ENCODE measurements at places on chromosomes 5 and 9. TPM values are rescaled to one million over a fixed set of nuclear protein-coding genes. Genes with fewer than 3 reads are reported as not detected.
A peak's percentile ranks its signal among the peaks of the same experiment; 100 is the strongest.

The PSAT1 gene
- 6.3 TPM for polyA plus RNA-seq

The TAS2R1 gene
- polyA plus RNA-seq: 0.17 TPM

The CDC20B gene
- not detected for polyA plus RNA-seq

The WDR38 gene
- not detected for polyA plus RNA-seq

The CNTRL gene
- polyA plus RNA-seq: 20.2 TPM

The GARNL3 gene
- polyA plus RNA-seq: 4.2 TPM

The TNFSF8 gene
- polyA plus RNA-seq: 16.0 TPM

The SLC23A1 gene
- polyA plus RNA-seq: 0.87 TPM

The FREM1 gene
- polyA plus RNA-seq: 0.26 TPM

The SMIM33 gene
- 0.03 TPM for polyA plus RNA-seq

The ROPN1L gene
- polyA plus RNA-seq: 7.7 TPM

GRCh38 chr5:166625210-166625865 lies 1666.1 kb upstream of the WWC1 start:
- no peak for DNase-seq

- DNase-seq: no peak
These were observed 661 bp downstream of the PDCL start for GRCh38 chr9:122827761-122828093.

GRCh38 chr5:14173377-14174229 lies 30.5 kb downstream of the TRIO start:
- no peak for DNase-seq

DNA sequence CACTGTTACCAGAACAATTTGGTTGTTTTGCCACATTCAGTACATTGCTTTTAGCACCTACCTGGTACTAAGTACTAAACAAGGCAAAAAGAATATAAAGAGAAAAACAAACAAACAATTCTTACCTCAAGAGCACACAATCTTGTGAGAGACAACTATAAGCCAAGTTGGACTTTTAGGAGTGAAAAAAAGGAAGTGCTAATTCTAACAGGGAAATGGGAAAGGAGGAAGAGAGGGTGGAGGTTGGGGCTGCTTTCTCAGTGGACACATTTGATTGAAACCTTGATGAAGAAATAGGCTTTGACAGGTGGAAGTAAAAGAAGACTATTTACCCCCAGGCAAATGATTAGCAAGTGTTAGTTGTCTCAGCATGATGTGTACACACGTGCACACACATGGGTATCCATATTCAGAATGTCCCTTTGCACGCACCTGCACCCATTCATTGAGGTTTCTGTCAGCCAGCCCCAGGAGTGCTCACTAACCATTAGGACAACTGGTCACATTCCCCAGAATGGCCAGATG lies 302.6 kb downstream of the ACTL7B start:
- DNase-seq: no peak

DNA sequence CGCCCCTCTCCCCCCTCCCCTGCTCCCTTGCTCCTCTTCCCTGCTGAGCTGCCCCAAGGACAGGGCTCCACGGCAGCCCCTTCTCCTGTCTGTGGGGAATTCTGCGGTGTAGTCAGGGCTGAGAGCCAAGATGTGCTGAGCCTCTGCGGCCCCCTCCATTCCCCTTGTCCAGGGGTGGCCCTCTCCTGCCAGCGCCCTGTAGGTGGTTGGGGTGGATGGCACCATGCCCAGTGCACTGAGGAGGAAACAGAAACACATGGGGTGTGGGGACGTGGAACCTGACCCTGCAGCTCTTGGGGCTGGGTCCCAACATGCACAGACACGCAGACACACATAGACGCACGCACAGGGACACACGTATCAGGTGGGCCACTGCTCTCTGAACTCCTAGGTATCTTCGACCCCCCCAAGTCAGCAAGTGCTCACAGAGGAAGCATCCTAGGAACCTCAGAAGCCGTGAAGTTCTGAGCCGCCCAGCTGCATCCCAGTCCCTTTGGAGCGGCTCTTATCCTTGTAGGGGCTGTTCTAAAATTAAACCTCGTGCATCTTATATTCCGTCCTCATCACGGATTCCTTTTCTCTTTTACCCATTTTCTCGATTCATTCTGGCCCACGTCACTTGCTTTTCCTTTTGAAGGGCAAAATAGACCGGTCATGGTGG lies 64.8 kb downstream of the HMCN2 start:
- no peak for DNase-seq

- no peak for DNase-seq
These were observed 159.7 kb downstream of the TLE1 start for GRCh38 chr9:81529556-81530193.

GRCh38 chr5:175363300-175363699 lies 80.7 kb downstream of the DRD1 start:
- DNase-seq: no peak

DNA sequence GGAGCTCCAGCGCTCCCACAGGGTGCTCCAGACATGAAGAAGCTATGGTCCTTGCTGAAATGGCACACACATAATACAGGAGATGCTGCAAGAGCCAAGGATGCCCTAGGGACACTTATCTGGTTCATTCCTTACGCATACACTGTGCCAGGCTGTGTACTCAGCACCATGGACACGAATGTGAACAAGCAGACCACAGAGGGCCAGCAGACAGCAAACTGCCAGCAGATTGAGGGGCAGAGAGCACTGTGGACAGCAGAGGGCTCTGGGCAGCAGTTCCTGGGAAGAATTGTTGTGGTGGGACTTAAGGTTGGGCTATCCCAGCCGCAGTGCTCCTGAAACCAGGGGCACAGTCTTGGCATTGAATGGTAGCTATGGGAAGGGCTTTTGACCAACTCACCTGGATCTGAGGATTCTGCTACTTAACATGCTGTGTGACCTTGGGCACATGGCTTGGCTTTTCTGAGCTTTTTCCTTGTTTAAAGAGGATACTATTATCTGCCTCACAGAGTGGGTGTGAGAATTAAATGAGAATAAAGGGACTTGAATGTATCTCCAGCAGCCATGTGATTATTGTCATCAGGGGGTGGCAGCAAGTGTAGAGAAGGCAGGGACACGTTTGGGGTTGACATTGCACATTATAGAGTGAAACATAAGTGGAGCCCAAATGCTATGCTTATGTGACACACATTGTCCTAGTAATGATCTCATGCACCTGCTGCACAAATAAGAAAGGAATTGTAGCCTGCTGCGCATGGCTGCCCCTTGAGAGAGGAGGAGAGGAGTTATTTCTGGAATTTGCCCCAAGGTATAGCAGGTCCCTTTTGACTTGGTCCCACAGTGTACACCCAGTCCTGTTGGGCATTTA lies 30.1 kb downstream of the PPARGC1B start:
- peak; percentile 50 for DNase-seq

GRCh38 chr9:102911185-102911584 lies 83.9 kb upstream of the CYLC2 start:
- no peak for DNase-seq

DNA sequence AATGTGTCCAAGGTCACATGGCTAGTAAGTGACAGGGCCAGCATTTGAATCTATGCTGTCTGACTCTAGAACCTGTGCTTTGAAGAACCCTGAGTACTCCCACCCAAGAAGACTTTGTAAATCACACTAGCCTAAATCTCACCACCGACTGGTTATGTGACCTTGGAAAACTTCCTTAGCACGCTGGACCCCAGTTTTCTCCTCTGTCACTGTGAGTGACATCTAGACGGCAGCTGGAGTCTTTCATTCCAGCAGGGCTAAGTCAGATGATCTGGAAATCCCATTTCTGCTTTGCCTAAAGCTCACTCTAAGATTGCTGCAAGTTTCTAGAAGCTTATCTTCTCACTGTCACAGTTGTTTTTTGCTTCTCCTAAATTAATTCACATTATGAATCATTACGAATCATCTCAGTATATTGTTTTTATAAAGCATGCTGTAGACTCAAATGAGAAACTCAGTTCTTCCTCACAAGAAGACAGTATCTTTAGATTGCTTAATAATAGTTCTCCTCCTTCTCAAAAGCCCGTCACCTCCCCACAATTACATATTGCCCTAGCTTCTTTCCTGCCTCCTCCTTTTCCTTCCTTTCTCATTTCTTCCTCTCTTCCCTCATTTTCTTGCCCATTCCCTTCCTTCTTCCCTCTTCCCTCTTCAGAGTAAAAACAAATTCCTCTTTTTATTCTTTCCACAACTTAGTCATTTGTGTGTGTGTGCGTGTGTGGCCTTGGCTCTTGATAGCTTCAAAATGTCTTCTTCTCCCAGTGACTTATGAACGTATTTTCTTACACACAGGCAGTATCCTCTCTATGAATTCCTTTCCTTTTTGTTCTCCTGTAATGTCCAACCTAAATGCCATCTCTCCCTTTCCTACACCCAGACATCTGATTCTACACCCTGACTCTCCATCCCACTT lies 16.8 kb downstream of the ALDOB start:
- DNase-seq: no peak

- DNase-seq: no peak
These were observed 243.1 kb downstream of the DENND1A start for GRCh38 chr9:123686829-123687192.

DNA sequence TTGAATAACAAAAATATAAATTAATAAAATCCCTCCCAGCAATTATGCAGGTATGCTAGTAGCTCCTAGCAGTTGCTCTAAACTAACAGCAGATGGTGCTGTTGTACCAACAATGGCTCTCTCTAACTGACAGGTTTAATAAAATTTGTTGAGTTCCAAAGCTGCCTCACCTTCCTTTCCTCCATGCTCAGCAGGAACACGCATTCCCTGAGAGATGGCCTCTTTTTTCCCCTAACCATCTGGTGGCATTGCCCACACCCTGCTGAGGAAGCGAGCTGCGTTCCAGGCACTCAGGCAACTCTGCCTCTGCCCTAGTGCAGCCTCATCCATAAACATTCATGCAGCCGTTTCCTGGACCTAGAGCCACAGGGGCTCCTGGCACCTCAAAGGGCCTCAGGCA lies 106.2 kb downstream of the KLHL3 start:
- no peak for DNase-seq

DNA sequence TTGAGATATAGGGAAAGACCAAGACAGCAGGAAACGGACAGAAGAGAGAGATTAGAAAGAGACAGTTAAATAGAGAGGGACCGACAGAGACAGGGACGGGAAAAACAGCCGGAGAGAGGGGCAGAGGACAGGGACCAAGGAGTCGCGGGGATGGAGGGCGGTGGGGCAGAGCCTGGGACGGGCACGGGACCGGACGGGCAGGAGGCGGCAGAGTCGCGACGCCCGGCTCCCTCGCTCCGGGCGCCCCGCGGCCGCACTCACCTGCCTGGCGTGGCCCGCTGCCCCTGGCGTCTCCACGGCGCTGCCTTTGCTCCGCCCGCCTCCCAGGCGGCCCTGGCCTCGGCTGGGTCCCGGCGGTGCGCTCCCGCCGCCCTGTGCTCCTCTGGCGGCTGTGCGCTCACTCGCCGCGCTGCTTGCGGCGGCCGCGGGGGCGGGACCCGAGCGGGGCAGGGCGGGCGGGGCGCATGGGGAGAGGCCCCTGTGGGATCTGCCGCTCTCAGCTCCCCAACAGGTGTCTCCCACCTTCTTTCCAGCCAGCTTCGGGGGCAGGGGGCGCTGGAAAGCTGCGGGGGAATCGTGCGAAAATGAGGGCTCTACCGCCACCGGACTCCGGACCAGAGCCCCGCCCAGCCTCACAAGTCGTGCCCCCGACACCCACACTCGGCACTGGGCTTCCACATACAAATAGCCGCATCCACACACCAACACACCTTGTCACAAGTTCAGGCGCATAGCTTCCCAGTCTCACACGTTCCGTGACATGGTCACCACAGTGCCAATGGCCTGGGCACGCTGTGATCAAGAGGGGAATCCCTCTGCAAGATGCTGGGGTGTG lies at the start of gene ARID3C:
ARID3C (minus strand) TSS at position 411 of the 835 bp plus-strand sequence. CDS start 1,052 bp downstream, outside the sequence.
- no peak for DNase-seq

DNA sequence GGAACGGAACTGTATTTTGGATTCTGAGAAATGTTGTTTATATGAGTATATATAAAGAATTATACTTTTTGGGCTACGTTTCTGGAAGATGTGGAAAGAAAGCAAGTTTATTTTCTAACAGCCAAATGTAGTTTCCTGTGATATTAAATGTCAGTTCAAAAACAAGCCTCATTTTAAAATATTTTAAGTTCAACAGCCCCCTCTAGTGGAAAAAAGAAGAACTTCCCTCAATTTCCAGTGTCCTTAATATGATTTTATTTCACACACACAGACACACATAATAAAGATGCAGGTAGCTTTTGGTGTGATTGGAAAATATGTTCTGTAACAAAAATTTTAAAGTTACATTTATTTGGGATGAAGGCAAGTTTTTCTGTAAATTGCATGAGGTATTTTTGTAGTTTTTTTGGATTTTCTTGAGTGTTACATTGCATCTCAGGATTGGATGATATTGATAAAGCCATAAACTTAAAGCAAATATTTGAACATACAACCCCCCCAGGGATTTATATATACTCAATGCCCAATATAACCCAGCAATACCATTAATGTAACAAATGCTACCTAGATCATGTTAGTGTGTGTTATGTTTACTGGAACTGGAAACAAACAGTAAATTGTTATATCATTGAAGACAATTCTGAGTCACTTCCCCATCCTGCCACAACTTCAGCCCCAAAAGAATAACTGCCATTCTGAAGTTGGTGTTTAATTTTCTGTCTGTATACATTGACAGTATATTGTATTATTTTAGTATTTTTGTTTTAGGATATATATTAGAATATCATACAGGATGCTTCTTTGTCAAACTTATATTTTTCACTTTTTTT lies 54.0 kb downstream of the CCDC171 start:
- DNase-seq: no peak

DNA sequence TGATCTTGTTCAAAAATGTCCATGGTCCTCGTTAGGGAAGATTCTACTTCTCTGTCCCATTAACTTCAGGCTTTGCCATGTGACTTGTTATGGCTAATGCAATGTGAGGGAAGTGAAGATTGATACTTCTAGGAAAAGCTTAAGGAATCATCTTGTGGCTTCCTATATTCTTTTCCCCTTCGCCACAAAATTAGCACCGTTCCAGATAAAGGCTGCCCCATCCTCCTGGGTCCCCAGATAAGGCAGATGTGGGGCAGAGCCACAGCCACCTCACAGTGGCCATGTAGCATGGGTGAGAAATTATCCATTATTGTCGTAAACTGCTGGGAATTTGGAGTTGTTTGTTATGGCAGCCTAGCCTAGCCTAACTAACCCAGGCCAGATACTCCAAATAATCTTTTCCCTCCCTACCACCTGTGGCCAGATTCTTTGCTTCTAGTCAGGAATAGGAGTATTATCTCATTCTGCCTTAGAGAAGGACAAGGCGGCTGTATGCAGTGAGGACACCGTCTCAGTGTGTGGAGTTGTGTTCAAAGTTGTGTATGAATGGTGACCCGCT lies 31.9 kb upstream of the BOD1 start:
- no peak for DNase-seq

DNA sequence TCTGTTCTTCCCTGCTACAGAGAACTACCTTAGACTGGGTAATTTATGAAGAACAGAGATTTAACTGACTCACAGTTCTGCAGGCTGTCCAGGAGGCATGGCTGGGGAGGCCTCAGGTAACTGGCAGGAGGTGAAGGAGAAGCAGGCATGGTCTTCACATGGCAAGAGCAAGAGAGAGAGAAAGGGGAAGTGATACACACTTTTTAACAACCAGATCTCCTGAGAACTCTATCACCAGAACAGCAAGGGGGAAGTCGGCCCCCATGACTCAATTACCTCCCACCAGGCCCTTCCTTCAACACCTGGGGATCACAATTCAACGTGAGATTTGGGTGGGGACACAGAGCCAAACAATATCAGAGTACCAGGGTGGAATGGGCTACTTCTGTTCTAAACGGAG lies 766.8 kb downstream of the TLE1 start:
- DNase-seq: no peak

- no peak for DNase-seq
These were observed 30.0 kb upstream of the ZNF366 start for GRCh38 chr5:72537166-72537565.

Data from spleen (tissue), 13 donors.